ENCODE measurements at places on chromosomes 16 and 17.

DNA sequence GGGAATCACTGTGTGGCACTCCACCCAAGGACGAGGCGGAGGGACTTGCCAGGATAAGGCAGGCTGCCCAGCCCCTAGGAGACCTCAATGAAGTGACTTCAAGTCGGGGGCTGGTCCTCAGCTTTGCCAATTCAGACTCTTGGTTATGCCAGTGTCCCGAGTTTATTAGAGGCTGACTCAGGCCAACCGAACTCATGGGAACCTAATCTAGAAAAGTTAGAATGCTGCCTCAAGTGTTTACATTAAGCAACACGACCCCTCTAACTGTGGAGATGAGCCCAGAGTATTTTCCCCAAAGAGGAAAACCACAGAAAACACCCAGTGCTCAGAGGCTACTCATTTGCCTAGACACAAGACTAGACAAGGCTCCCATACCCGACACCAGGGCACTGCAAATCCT, 1.1 kb upstream of the TEKT3 start:
- no peak for DNase-seq

DNA sequence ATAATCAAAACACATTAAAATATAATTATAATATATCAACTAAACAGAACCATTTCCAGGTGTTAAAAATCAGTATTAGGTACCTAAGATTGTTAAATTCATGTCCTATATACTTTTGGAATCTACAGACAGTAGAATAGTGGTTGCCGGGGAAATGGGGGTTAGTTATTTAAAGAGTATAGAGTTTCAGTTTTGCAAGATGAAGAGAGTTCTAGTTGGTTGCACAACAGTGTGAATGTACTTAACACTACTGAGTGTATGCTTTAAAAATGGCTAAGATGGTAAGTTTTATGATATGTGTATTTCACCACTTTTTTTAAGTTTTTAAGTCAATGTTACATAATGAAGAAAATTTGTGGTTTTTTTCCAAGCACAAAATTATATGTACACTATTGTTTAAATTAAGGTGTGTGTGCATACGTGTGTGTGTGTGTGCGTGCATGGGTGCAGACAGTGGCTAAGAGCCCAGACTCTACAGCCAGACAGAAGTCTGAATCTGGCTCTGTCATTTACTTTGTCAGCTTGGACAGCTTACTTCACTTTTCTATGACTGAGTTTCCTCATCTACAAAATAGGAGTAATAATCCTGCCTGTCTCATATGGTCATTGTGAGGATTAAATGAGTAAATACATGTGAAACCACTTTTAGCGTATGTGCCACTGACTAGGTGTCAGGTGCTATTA, 25.3 kb upstream of the PHAF1 start:
- DNase-seq = no peak

GRCh38 chr16:77297996-77298395, 98.8 kb downstream of the SYCE1L start:
- no peak for DNase-seq

- DNase-seq = no peak
Observed at GRCh38 chr16:89139907-89140361, 31.6 kb upstream of the CDH15 start.

DNA sequence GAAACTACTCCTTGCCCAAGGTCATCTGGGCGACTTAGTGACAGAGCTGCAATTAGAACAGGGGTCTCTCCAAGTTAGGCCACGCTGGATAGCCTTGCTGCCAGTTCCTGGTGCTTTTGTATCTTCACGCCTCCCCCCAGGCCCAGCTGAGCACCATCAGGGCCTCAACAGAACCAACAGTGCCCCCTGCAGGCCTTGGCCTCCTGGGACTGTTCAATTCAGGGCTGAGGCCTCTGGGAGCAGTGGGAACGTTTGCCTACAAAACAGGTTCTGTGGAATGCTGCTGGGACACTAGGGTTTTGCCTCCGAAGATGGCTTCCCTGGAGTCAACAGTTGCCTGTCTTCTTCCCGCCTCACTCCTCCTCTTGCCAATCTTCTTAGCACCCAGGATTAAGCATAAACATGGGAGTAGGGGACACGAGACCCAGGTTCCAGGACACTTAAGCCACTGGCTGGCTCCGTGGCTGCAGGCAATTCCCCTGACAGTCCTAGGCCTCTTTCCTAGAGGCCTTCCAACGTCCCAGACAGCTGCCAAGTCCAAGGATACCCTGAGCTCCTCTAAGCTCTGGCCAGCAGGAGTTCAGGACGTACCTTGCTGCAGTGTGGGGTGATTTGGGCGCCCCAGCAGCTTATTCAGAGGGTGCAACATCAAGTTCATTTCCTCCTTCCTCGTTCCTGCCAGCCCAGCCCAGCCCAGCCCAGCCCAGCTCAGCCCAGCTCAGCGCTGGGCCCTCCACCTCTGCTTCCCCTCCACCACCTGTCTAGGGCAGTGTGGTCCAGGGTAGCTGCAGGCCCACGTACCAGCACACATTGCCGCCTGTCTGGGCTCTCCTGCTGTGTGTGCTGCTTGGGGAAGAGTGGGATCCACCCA, 246.6 kb upstream of the RPL38 start:
- peak; percentile 64 for DNase-seq

GRCh38 chr17:8455665-8456209, 20.1 kb downstream of the NDEL1 start:
- no peak for DNase-seq

- peak; percentile 99 for DNase-seq
Observed at GRCh38 chr16:31117384-31118222, at the start of gene KAT8. TSS of gene KAT8 (plus strand) at chr16:31117664. CDS start at chr16:31117682, 18 bp downstream.

- DNase-seq = no peak
Observed at GRCh38 chr17:45951941-45952340, 47.1 kb upstream of the STH start.

GRCh38 chr16:84024854-84025253, 17.7 kb downstream of the SLC38A8 start:
- no peak for DNase-seq

GRCh38 chr16:8493972-8494371, 96.3 kb downstream of the TMEM114 start:
- DNase-seq = no peak

DNA sequence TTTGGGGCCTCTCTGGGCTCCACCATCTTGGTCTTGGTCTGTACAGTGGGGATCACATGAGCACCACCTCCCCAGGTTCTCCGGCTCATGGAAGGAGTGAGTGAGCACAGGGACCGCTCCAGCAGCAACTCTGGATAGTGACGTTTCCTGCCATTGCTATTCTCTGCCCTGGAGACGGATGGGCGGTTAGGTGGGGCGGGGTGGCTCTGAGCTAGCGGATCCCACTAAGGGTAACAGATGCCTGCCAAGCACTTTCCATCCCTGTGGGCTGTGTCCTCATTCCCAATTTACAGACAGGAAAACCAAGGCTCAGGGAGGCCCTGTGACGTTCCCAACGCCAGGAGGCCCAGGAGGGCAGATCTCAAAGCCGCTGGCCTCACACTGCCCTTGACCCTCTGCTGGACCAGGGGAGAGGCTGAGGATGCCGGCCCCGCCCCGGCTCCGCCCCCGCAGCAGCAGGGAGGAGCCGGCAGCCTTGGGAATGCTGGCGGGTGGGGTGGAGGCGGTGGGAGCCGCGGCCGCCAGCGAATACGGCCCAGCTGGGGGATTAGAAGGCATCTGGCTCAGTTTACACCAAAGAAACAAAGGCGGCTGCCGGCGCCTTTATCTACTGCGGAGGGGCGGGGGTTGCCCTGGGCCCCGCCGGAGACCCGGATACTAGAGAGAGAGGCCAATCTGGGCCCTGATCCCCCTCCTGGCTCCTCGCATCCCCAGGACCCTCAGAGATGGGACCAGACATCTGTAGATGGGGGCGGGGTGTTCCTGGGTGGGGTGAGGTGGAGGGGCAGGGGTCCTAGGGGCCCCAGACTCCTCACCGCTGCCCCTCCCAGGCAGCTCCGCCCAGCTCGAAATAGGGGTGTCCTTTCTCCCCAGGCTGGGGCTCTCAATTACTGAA, 122.3 kb upstream of the CIBAR2 start:
- no peak for DNase-seq

DNA sequence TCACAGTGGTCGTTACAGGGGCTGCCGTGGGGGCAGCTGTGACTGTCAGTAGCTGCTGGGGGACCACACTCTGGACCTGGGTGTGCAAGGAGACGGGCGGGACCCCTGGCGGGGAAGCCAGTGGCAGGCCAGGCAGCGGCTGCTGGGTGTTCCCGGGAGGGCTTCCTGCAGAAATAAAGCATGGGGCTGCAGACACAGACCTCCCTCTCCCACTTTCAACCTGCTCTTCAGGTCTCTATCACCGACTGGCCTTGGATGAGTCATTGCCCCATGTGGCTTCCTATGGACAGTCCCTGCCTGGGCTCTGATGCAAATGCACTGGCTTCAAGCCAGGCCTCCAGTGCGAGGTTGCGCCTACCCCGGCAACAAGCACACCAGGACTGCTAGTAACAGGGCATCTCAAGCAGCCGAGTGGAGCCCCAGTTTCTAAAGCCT, 17.2 kb downstream of the SREBF1 start:
- DNase-seq = peak; percentile 91

GRCh38 chr17:19727501-19728078, 11.2 kb upstream of the SLC47A2 start:
- peak; percentile 78 for DNase-seq

GRCh38 chr16:5032748-5033167, 977 bp downstream of the NAGPA start:
- DNase-seq = peak; percentile 35

All from suppressor macrophage treated with lipopolysaccharide for 1 hour (primary cell).